ENCODE measurements at places on chromosomes 4 and X.

- DNase-seq, result no peak
Observed at GRCh38 chrX:45824471-45824870, 623.8 kb upstream of the DIPK2B start.

DNA sequence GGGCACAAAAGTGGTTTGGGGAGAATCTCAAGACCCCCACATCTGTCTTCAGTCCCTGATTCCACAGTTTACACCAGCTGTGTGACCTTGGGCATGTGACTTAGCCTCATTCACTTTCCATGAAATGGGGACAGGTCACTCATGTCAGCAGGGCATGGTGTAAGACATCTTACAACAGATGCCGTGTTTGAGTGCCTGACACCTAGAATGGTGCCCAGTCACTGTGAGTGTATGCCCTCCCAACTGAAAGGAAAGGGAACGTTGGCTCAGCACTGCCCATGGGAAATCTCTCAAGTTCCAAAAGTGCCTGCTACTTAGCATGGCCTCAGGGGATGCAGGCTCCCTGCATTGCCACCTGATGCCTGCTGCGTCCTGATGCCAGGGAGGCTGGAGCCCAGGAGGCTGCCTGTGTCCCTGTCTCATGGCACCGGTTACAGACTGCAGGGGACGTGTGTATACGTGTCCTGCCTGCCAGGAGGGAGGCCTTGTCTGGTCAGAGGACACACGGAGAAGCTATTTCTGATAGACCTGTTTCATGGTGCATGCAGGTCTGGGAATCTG is 32.2 kb downstream of the RNF4 start:
- no peak for DNase-seq

- DNase-seq, result no peak
Observed at GRCh38 chr4:186227744-186228513, 622 bp downstream of the KLKB1 start.

DNA sequence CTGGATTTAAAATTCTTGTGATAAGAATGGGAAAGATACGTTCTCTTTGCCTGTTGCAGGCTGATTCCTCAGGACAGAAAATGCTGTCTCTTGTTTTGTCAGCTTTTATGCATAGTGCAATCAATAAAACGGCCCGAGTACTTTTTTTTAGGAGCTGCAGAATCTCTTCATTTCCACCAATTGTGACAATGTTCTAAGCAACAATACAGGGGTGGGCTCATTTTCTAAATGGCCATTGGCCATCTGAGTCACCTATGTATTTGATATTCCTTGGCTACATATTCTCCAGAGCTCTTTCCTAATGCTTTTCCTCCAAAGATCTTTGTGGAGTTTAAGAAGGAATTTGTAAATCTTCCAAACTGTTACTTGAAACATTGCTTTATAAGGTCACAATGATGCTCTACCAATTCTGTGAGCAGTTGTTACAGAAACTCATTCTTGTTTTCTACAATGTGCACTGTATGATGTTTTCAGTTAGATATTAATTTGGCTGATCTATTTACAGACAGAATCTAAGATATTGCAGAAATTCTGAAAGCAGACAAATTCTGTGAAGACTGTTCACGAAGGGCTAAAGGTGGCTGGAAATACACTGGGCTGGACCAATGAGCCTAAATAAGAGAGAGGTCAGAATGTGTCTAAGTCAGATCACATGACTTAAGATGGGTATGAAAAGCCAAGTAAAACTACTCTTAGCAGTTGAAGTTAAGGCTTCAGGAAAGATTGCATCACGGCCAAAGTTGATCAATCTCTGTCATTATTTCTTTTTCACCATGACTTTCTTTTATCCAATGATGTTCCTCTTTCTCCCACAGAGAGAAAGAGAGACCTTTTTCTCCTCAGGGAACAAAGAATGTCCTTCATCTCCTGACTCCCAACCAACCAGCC is 33.4 kb downstream of the TAPT1 start:
- DNase-seq, result no peak

All from NCI-H187 (cell line).